ENCODE measurements at places on chromosomes 3 and 15. TPM values are rescaled to one million over a fixed set of nuclear protein-coding genes. Genes with fewer than 3 reads are reported as not detected.

The IQCH gene
- 4.8 TPM for total RNA-seq

The TM6SF1 gene
- 12.4 TPM for total RNA-seq

The TEX9 gene
- total RNA-seq = 22.9 TPM

The SV2B gene
- total RNA-seq = 2.1 TPM

The C3orf22 gene
- 0.12 TPM for total RNA-seq

The EPB42 gene
- 14.8 TPM for total RNA-seq

The KATNBL1 gene
- total RNA-seq = 56.8 TPM

All from metanephros (tissue), 2 donors.